Activated naive CD4-positive, alpha-beta T cell treated with anti-CD3 and anti-CD28 coated beads, Interleukin-2, amount 50 U/mL, for 16 hours (primary cell): ENCODE measurements at places on chromosomes 12 and 14.

DNA sequence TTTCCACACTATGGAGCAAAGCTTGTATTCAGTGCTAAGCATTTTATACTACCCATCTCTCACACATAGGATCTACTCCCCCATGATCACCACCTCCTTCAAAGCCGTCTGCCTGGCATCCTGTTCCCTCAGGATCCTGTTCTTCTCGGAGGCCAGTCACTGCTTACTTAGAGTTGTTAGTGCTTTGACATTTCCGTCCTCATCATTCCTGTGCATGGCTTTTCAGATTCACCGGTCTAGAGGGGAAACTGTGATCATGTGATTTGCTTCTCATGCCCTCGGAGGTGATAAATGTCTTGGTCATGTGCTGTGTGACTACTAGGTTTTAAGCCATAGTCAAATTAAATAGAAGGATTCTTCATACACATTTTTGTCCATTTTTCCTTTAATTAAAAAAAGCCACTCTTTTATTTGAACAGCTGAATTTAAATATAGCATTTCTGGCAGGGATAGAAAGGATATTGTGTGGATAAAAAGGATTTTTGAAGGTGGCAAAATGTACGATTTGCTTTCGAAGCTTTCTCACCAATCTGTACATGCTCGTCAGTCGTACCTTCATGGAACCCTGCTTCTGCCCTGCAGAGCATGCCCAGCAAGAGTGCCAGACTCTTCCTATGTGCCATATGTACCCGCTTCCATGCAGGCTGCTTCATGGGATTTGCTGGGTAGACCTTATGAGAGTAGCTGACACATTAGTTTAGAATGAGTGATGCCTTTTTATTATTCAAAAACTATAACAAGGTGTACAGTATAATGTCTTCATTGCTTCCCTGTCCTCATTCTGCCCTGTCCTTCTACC, 53.3 kb downstream of the BMAL2 start:
- no peak for DNase-seq

GRCh38 chr12:102501773-102502172, 21.4 kb upstream of the IGF1 start:
- no peak for DNase-seq

GRCh38 chr12:10241727-10242126, 29.1 kb downstream of the GABARAPL1 start:
- DNase-seq, result no peak

DNA sequence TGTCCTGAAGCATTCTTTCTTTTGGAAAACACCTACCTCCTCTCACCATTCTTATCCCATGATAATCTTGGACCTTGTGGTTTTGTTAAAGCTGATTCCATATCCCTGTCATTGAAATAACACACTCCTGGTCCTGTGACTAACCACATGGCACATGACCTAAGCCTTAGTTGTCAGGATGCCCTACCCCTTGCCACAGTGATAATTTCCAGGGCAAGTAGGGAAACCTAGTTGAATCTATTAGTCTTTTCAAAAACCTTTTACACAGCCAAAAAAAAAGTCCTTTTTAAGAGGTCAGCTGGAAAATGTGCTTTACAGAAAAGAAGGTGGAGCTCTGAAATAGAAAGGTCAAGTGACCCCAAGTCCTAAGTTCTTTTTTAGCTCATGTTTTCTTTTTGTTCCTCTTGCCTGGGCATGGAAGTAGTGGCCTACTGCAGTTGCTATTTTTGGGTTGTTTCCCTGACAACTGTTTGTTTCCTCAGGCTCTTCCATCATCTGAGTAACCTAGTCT, 608.4 kb downstream of the LRFN5 start:
- no peak for DNase-seq

- DNase-seq, result no peak
Observed at GRCh38 chr12:77685901-77686300, 144.8 kb upstream of the NAV3 start.

GRCh38 chr14:90894241-90894640, 78.0 kb upstream of the TTC7B start:
- no peak for DNase-seq

DNA sequence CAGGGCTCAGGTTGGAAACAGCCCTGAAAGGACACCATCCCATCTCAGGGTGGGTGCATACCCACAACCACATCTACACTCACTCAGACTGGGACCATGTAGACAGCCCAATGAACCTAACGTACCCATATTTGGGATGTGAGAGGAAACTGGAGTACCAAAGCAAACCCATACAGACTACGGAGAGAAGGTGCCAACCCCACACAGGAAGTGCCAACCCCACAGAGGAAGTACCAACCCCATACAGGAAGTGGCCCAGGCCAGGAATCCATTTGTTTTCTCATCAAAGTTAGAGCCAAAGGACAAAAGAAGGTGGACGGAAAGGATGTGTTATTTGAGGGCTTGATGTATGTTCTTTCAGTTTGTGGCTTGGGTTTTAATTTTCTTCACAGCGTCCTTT, 19.5 kb upstream of the SPIC start:
- no peak for DNase-seq

- DNase-seq, result peak; percentile 46
Observed at GRCh38 chr12:116687888-116688287, 50.0 kb downstream of the SPRING1 start.

- no peak for DNase-seq
Observed at GRCh38 chr12:112716099-112717093, 75.2 kb upstream of the RPH3A start.

- DNase-seq, result no peak
Observed at GRCh38 chr12:974271-974862, 16.7 kb upstream of the ERC1 start.

GRCh38 chr12:90611891-90612290, 343.1 kb downstream of the CCER1 start:
- no peak for DNase-seq

- DNase-seq, result no peak
Observed at GRCh38 chr14:39614297-39614923, 182.2 kb upstream of the FBXO33 start.

- DNase-seq, result no peak
Observed at GRCh38 chr12:53618275-53618674, 7.9 kb downstream of the ATF7 start.

- DNase-seq, result no peak
Observed at GRCh38 chr14:71214241-71214640, 307.0 kb downstream of the PCNX1 start.

DNA sequence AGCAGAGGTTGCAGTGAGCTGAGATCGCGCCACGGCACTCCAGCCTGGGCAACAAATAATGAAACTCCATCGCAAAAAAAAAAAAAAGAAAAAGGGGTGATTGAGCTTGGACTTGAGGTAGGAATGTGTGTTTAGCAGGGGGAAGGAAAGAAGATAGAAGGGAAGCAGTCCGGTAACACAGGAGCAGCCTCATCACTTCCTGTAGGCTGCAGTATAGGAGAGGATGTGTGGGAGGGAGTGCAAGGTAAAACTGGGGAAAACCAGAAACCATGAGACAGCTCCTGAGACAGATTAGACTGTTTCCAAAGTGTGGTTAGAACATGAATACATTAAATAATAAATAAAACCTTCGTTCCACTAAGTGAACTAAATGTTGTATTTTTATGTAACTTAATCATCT, 49.2 kb downstream of the FGD4 start:
- DNase-seq, result no peak

DNA sequence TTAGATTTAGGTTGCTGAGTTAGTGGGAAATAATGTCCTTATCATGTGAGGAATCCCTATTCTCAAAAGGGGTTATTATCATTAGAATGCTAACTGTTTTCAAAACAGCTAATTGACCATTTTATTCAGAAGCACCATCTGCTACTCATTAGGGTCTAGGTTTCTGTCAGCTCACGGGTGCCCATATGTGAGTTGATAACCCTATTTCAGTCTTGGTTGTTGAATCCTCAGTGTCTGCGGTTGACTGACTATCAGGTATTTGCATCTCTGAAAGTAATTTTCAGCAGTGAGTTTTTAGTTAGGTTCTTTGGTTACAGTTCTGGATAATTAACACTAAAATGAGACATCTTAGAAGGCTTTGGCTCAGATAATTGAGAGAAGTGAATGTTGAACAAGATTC, 1404.0 kb downstream of the AACS start:
- DNase-seq, result no peak

DNA sequence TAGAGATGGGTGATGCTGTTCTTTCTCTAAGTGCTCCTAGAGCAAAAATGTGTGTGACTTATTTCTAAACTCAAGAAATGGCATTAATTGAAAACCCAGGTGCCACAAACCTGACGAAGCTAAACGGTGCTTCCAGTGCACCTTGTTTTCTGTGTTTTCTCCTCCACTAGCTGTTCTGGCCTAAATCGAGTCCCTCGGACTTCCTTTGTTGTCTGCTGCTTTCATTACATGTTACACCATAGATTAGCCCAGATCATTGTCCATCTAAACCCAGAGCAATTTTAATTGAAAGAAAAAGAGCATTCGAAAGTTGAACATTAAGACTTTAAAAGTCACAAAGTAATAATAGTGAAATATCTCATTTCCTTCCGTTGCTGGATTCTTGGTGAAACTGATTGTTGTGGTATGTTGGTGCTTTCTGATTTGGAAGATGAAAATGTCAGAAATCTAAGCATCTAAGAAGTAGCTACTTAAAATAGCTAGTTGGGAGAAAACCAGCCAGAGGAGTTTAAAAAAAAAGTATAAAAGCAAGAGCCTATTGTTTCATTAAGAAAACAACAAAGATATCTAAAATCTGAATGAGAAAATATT, 219.6 kb upstream of the G2E3 start:
- DNase-seq, result no peak

- no peak for DNase-seq
Observed at GRCh38 chr14:35390577-35391387, 13.8 kb downstream of the NFKBIA start.

DNA sequence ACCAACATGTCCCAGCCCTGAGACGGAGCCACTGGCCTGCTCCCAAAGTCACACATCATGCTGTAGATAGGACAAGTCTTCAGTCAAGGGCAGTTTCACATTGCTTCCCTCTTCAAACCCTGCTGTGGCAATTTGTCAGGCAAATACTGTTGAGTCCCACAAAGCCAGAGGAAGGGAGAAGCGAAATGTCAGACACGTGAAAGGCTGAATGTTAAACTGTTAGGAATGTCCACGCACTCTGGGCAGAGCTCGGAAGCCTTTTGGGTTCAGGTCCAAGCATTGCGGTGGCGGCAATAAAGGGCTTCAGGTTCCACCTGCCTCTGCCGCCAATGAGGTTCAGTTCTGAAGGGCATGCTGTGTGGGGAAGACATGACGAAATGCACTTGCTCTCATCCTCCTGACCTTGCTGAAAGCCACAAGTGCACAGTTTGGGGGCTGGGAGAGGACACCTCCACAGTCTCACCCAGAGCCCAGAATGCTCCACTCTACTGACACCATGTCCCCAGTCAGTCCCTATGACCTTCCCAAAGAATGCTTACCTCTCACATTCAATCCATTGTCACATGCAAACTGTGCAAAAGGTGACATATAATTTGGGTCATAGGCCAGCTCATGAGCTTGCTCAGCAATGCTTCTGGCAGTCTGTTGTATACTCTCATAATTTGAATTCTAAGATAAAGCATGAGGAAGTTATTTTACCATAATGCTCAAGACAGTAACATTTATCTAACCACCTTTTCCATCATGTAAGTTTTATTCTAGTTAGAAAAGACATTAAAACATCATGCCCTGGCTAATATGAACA, 35.7 kb downstream of the RAD9B start:
- DNase-seq, result no peak

DNA sequence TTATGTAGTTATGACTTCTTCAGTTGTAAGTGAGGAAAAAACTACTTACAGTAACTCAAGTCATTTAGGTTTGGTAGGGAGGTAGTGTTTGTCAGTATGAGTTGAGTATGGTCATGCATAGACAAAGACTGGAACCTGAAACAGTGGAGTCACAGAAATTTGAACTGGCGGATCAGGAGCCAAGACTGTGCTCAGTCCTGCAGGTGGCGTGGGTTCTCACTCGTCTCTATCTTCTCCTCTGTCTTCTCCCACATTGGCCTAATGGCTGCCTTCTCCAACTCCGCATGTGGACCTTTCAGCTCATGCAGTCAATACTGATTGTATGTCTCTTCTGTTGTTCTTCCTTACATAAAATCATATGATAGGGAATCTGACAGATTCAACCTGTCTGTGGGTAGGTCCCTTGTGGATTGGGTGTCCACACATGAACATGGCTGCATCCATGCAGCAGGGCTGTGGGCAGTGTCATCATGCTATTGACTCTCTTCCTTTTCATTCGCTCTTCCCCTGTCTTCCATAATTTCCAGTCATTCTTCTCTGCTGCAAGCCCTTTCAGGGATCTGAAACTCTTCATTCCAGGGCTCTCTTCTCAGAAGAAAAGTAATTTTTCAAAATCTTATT, 78.8 kb upstream of the NEDD1 start:
- no peak for DNase-seq

- no peak for DNase-seq
Observed at GRCh38 chr12:62731055-62731820, 203.7 kb downstream of the PPM1H start.

- DNase-seq, result no peak
Observed at GRCh38 chr12:43118881-43119280, 433.1 kb downstream of the ADAMTS20 start.

GRCh38 chr14:34324363-34324795, 137.7 kb downstream of the SPTSSA start:
- no peak for DNase-seq

DNA sequence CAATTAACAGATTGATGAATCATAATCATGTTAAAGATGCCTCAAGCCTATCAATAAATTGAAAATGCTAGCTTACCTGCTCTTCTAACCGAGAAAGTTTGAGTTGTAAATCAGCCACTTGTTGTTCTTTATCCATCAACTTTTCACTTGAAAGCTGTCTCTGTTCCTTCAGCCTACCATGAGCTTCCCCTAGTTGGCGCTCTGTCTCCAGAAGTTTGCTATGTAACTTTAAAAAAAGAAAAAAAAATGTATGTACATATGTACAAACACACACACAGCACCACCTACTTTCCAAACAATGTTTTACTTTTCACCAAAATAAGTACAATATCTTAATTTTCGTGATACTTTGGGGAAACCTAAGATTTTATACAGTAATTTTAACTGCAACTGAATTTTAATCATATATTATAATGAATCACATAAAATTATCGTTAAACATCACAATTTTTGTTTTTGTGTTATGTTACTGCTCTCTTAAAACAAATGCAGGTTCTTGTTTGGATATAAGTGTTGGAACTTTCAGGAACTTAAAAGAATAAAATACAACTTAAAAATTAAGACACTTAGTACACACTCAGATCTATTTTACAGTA, 101.2 kb downstream of the EEA1 start:
- DNase-seq, result peak; percentile 45

- DNase-seq, result no peak
Observed at GRCh38 chr14:31128601-31129526, 78.7 kb downstream of the HECTD1 start.

- DNase-seq, result no peak
Observed at GRCh38 chr12:68609998-68610369, 715 bp upstream of the RAP1B start.

DNA sequence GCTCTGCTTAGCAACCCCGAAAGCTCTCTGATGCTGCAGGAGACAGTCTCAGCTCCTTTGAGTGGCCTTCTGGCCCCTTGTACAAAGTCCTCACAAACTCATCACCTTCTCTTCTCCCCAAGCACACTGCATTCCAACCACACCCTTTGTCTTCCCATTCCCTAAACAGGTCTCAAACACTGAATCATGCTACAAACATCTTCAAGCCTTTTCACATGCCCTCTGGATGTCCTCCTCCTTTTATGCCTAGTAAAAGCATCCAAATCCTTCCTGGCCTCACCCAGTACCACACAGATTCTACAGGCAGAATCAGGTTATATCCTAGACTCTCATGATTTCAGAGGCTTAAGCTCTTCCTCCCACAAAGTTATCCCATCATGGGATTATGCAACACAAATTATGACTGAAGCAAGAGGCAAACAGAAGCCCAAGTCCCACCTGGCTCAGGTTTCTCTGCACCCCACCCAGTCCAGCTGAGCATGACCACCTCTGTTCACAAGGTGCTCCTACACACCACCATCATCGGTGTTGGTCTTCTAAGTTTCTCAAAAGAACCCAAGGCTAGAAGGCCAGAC, 61.4 kb upstream of the PCED1B start:
- DNase-seq, result no peak
